ENCODE measurements at places on chromosomes 2 and 18. TPM values are rescaled to one million over a fixed set of nuclear protein-coding genes. Genes with fewer than 3 reads are reported as not detected.

POTEI gene
- not detected for total RNA-seq

OSR1 gene
- 6.6 TPM for total RNA-seq

FLACC1 gene
- not detected for total RNA-seq

IL1RN gene
- 0.13 TPM for total RNA-seq

UNC80 gene
- not detected for total RNA-seq

DNAH7 gene
- total RNA-seq: 1.3 TPM

Measured in A549 treated with Mapracorat at 1 μM for 4 hours (cell line).